Stimulated activated CD8-positive, alpha-beta memory T cell treated with anti-CD3 and anti-CD28 coated beads, Interleukin-7, amount 100 ng/mL, for 4 hours (primary cell): ENCODE measurements at places on chromosomes 5 and 9.

DNA sequence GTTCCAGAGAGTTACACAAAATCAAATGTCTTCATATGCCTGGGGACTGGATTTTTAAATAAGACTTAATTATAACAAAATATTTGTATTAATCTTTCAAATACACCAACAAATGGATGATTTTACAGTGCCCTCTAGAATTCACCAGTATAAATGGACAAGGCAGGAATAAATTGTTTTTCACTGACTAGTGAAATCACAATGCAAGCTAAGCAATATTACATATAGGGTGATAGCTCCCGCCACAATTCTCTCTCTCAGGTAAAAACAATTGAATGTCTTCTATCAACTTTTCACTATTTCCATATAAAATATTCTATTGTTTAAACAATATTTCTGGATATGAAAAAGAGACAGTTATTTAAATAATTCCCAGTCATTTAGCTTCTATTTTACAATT is 8.0 kb upstream of the CCDC112 start:
- DNase-seq: no peak

- DNase-seq: no peak
Measured at GRCh38 chr5:84715686-84716085, 331.0 kb upstream of the EDIL3 start.

DNA sequence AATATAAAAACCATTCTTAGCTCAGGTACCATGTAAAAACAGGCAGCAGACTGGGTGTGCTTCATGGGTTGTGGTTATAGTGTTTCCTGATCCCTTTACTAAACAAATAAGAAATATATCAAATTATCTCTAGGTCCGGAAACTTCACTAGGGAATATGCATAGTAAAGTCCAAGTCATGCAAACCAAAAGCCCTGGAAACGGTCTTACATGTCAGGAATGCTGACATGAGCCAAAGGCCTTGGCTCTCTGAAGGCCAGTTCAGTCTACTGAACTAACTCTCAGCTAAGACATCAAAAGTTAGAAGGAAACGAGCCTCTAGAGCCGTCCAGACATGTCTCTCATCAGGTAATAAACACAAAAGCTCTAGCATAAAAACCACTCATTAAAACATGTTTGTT is 778.9 kb upstream of the ZNF608 start:
- no peak for DNase-seq

DNA sequence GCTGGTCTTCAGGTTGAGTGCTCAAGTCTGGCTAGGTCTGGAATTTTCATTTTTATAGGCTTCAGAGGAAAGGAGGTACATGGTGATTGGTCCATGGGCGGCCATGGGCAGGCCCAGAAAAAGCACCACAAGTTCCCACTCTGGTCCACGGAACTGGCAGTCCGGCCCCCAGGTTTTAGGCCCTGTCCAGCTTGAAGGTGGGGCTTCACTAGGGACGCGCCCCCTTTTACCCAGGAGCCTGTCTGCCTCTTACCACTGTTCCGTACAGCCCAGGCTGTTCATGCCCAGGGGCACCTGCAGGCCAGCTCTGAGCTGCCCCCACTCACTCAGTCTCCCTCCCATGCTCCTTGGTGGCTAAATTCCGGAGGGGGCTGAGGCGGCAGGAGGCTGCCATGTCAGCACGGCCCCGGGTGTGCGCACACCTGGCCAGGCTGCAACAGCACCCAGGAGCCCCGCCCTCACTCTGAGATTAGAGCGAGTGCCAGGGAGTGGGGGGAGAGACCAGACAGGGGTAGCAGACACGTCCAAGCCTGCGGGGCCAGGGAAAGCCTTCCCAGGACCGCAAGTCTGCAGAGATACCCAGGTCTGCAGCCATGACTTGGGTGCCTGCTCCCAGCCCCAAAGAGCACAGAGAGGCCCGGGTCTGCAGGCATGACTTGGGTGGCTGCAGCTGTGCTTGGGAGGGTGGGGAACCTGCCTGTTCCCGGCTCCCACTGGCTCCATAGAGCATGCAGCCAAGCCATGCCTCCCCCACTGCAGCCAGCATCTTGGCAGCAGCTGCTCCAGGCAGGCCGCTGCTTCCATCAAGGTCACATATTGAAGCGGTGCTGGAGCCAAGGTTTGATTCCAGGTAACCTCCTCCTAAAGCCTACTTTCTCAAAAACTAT is 390.2 kb upstream of the SGCD start:
- DNase-seq: no peak

GRCh38 chr9:108150736-108151586 is 661.4 kb upstream of the KLF4 start:
- DNase-seq: no peak

- no peak for DNase-seq
Measured at GRCh38 chr5:125408448-125409233, 662.2 kb upstream of the ZNF608 start.

GRCh38 chr5:59503220-59503619 is 390.3 kb downstream of the PDE4D start:
- DNase-seq: no peak

GRCh38 chr5:134175921-134176510 is 734 bp downstream of the SKP1 start:
- DNase-seq: peak; percentile 7

- no peak for DNase-seq
Measured at GRCh38 chr9:8085986-8086385, 286.4 kb upstream of the DMAC1 start.

DNA sequence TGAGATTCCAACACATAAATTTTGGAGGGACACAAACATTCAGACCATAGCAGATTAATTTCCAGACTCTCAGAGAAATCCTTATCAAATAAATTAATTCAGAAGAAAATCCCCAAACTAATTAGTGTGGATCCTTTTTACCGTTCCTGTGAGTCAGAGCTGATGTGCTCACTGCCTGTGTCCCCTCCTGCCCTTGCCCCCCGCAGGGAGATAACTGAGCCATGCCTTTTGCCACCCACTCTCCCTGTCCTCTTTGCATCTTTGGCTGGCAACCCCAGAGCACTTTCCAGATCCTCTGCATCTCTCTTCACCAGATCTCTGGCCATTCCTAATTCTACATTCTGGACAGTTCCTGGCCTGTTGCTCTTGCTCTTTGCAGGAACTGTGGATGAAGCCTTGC is 135.4 kb upstream of the MAP1B start:
- no peak for DNase-seq

DNA sequence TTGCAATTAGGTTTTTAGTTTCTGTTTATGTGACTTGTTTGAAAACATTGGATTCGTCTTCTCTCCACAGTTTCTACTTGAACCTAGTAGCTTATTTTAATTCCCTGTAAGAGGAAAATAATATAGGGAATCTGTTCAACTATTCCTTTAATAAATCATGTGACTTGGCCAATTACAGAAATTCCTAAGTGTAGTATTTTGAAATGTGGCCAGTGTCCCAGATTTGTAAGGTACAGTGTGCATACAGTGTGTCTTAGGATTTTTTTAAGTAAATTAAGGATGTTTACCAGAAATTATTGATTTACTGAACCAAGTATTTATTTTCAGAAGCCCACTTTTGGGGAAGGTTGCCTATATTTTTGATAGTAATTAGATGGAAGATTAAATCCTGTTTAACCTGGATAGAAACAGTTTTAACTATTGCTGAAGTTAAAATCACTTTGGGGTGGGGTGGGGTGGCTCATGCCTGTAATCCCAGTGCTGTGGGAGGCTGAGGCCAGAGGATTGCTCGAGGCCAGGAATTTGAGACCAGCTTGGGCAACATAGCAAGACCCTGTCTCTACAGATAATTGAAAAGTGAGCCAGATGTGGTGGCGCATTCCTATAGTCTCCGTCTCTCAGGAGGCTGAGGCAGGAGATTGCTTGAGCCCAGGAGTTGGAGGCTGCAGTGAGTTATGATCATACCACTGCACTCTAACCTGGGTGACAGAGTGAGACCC is 36.9 kb downstream of the G3BP1 start:
- DNase-seq: no peak

DNA sequence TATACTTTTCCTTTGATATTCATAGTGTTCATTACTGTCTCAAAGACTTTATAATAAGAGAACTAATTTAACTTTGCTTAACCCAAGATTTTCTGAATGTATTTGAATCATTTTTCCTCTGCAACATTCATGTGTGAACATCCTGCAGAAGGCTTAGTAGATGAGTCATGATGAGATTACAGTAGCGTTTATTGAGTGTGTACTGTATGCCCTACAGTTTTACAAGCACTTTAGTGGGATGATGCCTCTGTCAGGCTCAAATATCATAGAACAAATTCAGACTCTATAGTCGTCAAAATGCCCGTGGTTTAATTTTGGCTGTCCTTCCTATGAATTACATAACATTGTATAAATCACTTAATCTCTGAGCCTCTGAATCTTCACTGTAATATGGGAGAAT is 41.2 kb downstream of the FYB1 start:
- no peak for DNase-seq

DNA sequence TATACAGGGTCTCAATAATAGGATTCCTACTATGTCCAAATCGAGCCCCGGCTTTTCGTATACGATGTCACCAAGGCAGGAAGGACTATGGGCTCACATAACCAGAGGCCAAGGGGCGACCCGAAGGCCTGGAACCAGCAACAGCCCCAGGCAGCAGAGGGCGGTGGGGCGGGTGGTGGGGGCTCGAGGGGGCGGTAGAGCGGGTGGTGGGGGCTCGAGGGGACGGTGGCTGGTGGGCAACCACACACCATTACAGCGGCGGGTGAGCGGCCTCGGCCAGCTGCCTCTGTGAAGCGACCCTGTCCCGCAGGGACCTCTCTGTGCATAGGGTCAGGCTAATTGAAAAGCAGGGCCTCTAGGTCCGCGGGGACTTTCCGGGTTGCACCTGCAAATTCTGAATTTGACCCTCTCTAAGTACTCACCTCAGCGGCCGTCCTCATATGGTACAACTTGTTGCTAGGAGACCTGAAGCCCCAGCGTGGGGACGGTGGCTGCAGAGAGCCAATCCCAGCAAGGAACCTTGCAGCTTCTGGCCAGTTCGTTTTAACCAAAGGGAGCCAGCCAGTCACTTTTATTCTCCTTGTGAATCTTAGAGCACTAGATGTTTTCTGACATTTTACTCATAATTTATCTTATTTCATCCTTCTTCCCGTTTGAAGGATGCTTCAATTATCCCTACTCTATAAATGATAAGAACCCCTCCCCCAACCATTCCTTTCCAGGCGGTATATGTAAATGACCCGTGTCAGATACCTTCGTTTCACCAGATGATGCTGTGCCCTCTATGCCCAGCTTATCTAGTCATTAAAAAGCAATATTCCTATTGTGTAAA is at the start of gene NME5:
Gene NME5, minus strand, starts transcription at position 480 of the 832 bp plus-strand sequence. CDS start 648 bp downstream, outside the sequence.
- DNase-seq: no peak

DNA sequence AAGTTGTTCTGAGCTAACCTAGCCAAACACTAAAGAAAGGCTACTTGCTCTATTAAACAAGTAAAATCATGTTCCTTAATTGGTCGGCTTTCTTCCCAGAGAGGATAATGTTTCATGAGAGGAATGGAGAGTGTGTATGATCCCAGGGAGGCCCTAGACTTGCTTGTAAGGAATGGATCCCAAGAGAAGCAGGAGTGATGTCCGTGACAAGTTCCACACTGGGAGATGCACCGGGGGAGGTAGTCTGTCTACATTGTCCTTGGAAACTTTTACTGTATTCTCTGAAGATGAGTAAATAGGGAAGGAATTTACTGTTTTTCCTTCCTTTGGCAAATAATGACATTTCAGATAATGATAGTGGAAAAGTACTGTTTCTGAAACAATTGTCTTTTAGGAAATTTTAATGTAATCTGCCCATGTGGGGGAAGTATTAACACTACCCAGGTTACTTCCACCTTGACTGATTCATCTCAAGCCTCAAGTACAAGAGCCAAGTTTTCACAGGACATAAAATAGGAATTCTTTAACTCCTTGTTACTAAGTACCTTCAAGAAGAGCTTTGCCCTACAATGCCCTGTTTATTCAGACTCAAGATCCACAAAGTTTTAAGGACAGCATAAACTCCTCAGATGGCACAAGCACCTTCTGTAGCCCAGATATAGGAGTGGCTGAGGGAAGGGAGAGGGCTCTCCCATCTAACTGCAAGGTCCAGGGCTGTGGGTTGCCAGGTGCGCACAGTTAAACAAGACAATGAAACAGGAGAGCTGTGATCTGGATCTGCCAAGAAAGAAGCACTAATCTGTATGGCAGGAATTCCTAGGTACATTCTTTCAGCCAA is 152.1 kb downstream of the GNA14 start:
- DNase-seq: no peak

GRCh38 chr5:6820851-6821479 is 107.7 kb downstream of the TENT4A start:
- DNase-seq: no peak

- DNase-seq: no peak
Measured at GRCh38 chr5:170475294-170476000, 28.4 kb upstream of the KCNIP1 start.

DNA sequence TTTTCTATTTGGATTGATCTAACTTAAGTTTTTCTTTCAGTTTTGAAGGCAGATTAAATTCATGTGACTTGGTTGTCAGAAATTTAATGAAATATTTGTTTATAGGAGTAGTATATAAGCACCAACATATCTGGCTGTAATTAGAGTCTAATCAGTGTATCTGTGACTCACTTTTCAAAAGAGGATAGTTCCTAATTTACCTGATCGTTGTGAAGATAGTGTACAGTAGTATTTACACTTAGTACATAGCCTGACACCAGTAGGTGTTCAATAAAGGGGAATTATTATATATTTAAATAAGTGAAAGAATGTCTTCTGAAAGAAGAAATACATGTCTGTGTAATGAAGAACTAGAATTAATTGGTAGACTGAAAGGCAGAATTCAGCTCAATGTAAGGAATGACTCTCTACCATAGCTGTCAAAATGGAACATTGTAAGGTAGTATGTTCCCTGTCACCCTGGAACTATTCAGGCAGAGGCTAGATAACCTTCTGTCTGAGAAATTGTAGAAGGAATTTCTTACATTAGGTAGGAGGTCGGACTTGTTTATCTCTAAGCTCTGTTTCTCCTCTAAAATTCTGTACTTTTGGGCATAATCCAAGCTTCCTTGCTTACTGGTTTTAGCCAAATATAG is 8.6 kb downstream of the TGFBR1 start:
- DNase-seq: no peak

DNA sequence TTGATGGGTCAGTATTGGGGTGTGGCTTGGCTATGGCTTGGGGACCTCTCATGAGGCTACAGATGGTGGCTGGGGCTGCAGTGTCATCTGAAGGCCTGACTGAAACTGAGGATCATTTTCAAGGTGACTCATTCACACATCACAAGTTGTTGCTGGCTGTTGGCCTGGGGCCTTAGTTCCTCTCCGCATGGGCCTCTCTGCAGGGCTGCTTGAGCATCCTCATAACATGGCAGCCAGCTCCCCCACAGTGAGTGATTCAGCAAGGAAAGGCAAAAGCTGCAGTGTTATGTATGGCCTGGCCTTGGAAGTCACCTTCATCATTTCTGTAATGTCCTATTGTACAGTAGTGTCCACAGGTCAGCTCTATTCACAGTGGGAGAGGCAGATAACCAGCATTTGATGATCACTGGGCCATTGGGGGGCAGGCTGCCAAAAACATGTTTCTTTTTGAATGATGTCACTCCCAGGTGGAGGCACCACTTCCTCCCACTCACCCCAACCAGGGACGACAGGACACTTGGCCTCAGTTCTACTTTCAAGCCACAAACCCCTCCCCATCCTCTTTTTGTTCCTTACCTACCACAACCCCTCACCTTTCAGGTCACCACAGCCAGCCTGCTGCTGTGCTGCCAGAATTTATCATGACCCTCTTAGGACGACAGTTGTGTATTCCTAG is 14.4 kb downstream of the FGD3 start:
- DNase-seq: no peak
